ENCODE measurements at places on chromosomes 4 and X.
A peak's percentile ranks its signal among the peaks of the same experiment; 100 is the strongest.

DNA sequence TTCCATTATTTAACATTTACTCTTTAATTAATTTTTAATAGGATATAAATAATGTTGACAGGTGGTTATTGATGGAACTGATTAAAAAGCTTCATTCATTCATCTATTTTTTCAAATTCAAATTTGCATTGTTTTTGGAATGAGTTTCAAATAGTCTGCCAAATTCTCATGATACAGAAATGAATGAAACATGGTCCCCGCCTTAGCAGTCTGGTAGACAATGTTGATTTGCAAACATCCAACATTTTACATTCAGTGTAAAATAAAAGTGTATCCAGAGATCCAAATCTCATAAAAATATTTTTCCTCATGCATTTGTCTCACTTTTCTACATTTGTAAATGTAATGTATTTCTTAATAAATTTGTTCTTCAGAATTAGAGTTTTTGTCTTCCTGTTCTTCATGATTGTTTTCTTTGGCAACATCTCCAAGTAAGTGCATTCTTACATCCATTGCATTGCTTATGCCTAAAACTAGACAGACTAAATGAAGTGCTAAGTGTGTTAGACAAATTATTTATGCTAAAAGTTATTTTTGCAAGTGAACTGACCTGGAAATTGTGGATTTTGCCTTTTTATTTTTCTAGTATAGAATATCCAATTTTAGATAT, 142.3 kb downstream of the PCDH18 start:
- no peak for DNase-seq

DNA sequence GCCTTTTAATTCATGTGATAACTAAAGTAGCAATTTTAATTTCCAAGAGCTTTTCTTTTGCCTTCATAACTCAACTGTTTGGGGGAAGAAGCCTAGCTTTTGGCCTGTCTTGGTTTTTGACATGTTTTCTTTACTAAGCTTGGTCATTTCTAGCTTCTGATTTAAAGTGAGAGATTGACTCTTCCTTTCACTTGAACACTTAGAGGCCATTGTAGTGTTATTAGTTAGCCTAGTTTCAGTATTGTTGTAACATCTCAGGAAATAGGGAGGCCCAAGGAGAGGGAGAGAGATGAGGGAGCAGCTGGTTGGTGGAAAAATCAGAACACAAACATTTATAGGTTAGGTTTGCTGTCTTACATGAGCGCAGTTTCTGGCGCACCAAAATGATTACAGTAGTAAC, 44.8 kb downstream of the DCLK2 start:
- no peak for DNase-seq

GRCh38 chrX:115560211-115560977, 580 bp upstream of the PLS3 start:
- no peak for DNase-seq

DNA sequence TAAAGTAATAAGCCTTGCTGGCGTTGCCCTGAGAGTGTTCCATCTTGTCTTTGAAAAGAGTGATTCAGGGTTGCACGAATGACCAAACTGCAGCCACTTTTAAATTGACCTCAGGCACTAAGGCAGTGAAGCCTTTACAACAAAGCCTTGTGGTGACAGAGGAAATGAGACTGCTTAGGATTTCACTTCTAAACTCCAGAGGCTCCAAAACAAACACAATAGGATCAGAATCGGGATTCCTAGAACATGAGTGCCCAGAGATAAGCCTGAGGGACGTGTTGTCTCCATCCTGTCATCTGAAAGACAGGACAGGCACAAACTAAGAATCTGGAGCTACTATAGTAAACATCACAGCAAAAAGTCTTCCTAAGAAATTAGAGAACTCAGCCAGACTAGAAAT, 405.2 kb downstream of the PPARGC1A start:
- no peak for DNase-seq

DNA sequence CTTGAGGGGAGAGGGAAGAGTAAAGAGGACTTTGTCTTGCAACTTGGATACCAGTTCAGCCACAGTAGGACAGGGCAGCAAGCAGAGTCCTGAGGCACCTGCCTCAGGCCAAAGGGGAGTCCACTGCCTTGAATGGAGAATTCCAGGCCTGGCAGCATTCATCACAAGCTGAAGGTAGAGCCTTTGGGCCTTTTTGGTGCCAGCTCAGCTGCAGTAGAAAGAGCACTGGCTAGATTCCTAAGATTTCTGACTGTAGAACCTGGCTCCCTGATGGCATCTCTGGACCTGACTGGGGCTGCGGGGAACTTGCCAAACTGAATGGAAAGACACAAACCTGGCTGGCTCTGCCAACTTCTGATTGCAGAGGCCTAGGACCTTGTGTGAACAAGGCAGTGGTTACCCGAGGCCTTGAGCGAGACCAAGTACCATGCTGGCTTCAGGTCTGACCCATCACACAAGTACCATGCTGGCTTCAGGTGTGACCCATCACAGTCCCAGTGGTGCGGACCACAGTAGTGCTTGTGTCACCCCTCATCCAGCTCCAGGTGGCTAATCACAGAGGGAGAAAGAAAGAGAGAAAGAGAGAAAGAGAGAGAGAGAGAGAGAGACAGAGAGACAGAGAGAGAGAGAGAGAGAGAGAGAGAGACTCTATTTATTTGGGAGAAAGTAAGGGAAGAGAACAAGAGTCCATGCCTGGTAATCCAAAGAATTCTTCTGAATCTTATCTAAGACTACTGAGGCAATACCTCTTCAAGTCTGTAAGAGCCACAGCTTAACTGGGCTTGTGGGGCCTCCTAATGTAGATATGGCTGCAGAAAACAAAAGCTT, 137.6 kb upstream of the SPIN4 start:
- DNase-seq: no peak

GRCh38 chrX:115393271-115393670, 103.8 kb downstream of the LUZP4 start:
- DNase-seq: peak; percentile 2

GRCh38 chr4:56603297-56603696, 77.8 kb downstream of the HOPX start:
- DNase-seq: no peak

GRCh38 chrX:13620207-13620606, 32.7 kb upstream of the TCEANC start:
- DNase-seq: no peak

DNA sequence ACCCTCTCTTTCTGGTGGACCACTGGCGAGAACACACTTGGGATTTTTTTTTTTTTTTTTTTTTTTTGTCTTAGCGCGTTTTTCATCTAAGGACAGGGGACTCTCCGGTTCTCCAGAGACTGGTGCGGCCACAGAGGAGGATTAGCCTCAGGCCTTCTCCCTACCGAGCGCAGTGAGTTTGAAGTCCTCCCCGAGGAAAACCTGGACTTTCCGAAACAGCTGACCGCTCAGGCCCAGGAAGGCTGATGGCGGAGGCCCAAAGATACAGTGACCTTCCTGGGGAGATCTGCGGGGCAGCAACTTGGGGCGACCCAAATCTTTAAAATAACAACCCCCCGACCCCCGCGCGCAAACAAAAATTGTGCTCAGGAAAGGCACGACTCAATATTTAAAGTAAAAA, 9.2 kb downstream of the NKX3-2 start:
- DNase-seq: no peak

GRCh38 chrX:19758539-19758938, 128.9 kb downstream of the SH3KBP1 start:
- DNase-seq: no peak

GRCh38 chrX:78931814-78932213, 13.4 kb upstream of the P2RY10 start:
- DNase-seq: no peak

- no peak for DNase-seq
These were observed 818 bp downstream of the RAI2 start for GRCh38 chrX:17860179-17860780.

- DNase-seq: no peak
These were observed 58.1 kb upstream of the INTU start for GRCh38 chr4:127574643-127575042.

DNA sequence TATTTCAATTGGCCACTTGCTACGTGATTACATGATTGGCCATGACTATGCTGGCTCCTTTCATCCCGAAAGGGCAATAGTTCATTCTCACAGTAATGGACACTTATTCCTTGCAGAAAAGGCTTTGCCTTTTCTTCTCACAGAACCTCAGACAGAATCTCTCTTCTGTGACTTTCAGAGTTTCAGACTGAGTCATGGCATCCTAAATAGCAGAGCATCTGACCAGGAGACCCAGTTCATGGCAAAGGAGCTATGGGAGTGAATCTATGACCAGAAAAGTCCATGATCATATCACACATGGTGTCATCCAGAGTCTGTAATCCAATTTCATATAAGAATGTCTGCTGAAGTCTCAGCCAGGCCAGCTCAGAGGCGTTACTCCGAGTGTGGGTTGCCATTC, 263.3 kb upstream of the CLNK start:
- DNase-seq: no peak

GRCh38 chr4:103079621-103080020, 3.1 kb upstream of the SLC9B2 start:
- DNase-seq: no peak

GRCh38 chr4:113811359-113811758, 49.8 kb upstream of the CAMK2D start:
- DNase-seq: no peak

DNA sequence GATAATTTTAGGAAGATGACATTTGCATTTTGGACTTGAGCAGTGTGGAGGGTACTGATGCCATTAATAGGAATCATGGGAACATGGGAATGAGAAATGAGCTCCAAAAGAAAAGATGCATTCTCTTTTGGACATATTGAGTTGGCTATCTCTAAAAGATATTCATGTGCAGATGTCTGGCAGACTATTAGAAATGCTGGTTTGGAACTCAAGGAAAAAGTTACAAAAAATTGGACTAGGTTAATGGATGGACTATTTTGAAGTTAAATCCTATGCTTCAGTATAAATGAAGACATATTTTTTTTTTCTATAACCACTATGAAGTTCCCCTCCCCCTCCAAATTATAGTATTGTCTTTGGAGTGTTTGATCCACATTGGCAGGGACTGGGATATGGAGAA, 3.6 kb upstream of the LIMCH1 start:
- no peak for DNase-seq

- no peak for DNase-seq
These were observed 79.9 kb downstream of the AMOT start for GRCh38 chrX:112760697-112761096.

- DNase-seq: no peak
These were observed 360.9 kb upstream of the AGA start for GRCh38 chr4:177803151-177803550.

DNA sequence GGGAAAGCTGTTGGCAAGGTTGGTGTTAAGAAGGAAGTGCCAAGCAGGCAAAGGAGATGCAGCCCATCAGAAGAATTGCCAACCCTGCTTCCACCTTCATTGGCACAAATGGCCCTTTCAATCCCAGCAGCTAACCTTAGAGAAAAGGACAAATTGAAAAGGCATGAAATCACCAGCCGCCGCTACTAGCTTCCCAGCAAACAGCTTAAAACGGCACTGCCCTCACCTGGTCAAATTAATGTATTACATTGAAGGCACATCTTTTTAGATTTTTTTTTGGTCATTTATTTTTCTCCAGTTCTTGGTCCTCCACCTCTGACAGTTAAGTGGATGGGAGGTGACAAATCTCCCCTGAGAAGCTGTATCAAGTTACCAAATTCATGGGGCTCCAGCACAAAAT, 51.0 kb upstream of the NHSL2 start:
- peak; percentile 31 for DNase-seq

DNA sequence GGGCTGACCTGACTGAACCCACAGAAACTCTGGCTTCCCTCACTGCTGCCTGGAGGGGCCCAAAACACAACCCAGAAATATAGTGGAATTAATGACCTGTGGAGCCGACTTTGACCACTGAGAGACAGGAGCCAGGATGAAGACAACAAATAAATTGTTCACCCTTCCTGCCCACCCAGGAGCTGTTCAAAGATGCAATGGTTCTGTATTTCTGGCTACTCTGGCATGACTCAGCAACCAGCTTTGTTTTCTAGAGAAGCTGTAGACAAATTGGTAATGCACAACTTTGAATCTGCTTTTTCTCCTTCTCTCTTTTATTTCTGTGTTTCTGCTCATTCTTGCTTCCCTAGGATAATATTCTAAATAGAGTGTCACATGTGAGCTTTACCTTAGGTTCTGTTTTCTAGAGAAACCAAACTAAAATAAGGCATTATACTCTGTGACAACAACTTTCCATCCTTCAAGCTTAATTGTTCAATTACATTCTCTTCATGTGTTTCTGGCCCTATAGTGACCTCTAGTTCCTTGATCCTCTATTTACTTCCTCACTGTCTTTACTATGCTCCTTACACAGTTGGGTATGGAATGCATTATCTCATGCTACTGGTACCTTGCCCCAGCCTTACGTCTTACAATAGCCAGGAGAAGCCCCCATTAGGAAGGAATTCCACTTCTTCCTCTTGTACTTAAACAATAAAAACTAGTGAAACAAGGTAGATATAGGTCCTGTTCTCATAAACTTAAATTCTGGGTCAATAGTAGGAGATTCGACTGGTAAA, 6.5 kb upstream of the PRKG2 start:
- DNase-seq: no peak

DNA sequence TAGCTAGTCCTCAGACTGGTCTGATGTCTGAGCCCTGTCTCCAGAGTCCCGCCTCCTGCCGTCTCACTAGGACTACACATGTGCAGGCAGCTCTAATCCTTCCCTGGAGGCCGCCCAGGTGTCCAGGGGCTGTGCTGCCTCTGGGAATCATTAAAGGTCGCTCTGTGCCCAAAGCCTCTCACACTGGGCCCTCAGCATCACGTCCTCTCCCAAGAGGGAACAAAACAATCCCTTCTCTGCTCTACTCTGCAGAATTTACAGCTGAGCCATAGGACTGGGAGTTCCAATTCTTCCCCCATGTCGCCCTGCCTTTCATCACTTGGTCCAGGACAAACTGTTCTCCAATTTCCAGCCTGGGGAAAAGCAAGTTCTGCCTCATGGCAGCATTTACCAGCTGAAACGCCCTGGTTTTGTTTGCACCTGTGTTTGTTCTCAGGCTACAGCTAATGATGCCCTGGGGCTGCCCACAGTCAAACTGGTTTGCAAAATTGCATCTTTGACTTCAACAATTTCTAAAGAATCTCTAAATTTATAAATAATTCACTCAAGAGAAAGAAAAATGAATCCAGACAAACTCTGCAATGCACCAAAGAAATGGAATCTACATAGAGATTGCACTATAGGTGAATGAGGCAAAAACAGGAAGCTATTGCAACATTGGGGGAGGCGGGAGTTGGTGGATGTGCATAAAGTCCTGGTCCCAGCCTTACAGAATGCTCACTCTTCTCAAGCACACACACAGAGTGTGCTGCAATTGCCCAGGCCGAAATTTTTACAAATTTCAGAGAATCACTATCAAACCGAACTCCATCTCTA, 7.2 kb upstream of the MRFAP1 start:
- no peak for DNase-seq

DNA sequence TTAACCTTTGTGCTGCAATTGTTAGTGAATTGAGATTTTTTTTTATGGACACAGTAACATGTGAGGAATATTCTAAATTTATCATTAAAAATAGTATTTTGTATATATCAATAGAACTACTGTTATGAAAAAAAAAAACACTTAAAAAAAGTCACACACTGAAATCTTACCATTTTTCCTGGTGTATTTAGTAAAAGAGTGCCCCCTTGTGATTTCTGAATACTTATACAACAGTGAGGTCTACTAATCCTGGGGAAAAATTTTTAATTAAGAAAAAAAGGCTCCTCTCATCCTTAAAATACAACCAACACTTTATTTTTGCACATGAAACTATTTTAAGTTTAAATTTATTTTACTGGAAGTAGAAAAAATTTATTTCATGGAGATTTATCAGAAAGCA, 56.4 kb upstream of the SPOCK3 start:
- DNase-seq: peak; percentile 1

GRCh38 chr4:142549248-142549647, 296.9 kb downstream of the INPP4B start:
- DNase-seq: no peak
